Esophagus mucosa (tissue), 1 donor: ENCODE measurements at places on chromosomes 3 and 15. TPM values are rescaled to one million over a fixed set of nuclear protein-coding genes. Genes with fewer than 3 reads are reported as not detected.
A peak's percentile ranks its signal among the peaks of the same experiment; 100 is the strongest.

GRCh38 chr3:129689036-129689435, 82.6 kb upstream of the PLXND1 start:
- no peak for ATAC-seq

GRCh38 chr3:149548669-149549065, 74.2 kb downstream of the TM4SF4 start:
- ATAC-seq, result no peak

DNA sequence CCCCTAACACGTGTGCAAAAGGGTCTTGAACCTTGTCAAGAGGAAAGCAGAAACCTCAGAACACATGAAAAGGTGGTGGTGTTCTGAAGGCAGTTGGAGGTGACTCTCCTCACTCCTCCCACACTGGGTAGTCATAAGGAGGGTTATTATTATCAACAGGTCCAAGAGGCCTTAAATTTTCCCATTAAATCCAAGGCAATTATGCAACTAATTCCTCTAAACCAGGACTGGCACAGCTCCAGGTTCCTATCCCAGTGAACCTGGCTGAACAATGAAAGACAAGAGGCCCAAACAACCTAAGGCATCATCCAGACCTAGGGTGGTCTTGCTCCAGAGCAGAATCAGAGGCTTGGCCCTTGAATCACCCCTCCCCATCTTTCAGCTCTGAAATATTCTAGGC, 15.0 kb downstream of the MYLK start:
- ATAC-seq, result no peak

DNA sequence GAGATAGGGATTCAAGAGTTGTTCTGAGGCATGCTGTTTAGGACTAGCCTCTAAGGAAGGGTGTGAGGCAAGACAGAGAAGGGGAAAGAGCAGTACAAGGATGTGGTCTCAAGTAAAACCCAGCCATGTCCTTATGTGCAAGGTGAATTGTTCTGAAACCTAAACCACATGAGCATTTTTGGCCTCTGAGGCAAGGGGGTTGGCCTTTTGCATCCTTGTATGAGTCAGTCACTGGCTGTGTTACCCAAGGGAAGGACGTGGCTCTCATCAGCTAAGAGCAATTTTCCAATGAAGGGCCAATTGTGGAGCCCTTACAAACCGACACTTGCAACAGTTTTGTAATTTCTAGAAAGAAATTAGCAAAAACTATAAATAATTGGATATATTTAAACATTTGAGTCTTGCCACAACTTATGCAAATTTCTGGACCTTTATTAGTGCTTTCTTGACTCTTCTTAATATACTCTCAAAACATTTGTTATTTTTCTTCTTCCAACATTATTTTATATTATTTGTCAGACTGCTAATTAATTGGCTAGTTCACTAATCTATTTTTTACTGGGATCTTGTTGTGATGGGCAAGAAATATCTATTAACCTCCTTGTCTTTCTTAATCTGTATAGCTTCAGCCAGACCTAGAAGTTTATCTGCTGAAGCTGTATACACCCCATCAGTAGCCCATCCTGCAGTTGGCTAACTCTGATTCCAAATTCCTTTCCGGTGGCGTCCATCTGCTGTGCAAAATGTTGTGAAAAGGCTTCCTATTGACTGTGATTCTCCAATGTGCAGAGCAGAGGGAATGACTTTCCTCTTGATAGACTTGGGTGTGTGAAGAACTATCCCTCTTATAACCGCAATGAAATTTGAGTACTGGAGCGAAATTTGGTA, 97.7 kb upstream of the P2RY1 start:
- ATAC-seq, result peak; percentile 85

DNA sequence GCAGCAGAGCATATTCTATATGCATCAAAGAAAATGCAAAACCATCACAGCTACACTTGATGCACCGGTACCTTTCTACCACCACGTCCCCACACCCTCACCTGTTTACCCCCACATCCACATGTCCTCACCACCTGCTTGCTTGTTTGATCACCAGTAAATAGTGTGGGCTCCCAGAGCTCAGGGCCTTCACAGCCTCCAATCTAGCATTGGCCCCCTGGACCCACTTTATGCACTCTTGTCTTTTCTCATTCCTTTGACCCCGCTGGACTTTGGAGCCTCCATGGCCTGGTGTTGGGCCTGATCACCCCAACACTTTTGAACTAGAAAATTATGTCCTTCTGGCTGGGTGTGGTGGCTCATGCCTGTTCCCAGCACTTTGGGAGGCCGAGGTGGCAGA, 190.1 kb downstream of the PDE8A start:
- ATAC-seq, result no peak

- no peak for ATAC-seq
Observed at GRCh38 chr3:142509079-142509478, 61.2 kb upstream of the XRN1 start.

The PRICKLE2 gene
- total RNA-seq, result 6.0 TPM

DNA sequence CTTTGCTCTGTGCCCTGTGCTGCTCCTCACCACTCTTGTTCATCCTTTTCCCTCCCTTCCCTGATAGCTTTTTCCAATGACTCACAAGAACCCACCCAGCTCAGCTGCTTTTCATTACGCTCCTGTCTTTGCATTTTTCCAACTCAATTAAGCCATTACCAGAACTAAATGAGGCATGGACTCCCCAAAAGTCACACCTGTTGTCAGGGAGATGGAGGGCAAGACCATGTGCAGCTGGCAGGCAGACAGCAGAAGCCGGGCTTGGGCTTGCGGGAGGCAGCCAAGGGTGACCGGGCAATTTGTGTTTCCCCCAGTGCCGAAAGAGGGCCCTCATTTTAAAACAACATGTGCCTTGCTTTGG, 64.3 kb downstream of the CASR start:
- no peak for ATAC-seq

- ATAC-seq, result no peak
Observed at GRCh38 chr15:64501396-64501715, 41.0 kb downstream of the ZNF609 start.

DNA sequence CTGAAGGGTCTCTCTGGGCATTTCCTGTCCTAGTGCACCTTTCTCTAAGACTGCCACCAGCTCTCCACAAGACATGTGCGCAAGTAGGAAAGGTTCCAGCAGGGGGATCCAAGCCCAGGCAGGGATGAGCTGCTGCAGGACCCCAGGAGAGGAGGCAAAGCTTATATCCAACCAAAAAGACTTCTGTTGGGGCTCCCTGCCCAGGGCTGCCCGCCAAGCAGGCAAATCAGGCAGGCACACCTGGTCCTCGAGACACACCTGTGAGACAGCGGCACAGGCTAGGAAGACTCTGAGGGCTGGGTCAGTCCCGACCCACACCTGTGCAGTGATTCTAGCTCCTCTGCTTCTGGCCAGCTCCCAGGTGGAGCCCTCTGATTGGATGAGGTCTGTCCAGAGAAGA, 80.6 kb downstream of the MYLK start:
- no peak for ATAC-seq

DNA sequence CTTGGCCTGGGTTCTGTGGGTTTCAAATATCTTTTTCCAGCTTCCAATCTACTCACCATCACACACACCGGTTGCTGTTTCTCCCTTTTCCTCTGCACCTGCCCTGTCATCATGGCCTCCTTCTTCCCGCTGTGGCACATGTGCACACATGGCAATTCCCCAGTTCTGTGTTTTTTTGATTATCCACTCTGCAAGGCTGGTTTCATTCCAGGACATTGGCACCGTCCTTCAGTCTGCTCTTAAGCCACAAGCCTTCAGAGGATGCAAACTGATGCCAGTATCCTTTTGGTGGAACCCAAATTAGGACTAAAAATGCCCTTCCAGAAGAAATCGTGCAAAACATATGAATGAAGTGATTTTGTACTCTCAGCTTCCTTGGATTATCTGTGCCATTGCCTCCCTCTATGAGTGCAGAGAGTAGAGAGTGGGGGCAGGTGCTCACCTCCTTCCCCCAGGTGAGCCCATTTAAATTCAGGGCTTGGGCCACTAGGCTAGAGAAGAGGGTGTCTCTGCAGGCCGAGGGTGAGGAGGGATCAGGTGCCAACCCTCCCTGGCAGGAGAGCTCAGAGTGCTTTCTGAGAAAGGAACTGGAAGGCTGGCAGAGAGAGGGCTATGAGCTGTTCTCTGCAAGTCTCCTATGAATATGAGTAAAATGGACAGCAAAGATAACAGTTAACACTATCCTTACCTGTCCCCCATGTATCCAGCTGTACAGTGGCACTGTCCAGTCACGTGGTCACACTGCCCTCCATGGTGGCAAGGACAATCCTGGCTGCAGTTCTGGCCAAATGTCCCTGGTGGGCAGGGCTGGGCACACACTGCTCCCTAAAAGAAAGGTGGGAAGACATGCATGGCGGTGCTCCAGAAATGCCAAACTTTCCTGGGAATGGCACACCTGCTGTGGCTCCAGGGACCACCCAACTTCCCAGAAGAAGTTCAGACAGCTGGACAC, 100.8 kb downstream of the RAB11A start:
- ATAC-seq, result no peak

DNA sequence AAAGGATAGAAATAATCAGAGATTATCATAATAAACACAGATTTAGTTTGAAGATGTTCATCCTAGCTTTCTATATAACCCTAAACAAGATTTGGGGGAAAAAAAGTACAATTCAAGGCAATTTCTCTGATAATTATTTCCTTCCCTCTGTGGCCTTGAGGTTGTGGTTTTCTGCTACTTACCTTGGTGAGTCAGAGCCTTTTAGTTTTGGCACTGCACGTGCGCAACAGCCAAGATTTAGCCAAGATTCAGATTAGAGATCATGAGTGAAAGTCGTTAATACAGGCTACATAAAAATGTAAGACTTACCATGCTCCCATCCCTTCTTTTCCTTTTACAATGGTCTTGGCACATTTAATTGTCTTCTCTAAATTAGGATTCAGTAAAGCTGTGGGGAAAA, 6.7 kb downstream of the LYZL4 start:
- no peak for ATAC-seq

The CALML4 gene
- total RNA-seq, result 2.9 TPM

DNA sequence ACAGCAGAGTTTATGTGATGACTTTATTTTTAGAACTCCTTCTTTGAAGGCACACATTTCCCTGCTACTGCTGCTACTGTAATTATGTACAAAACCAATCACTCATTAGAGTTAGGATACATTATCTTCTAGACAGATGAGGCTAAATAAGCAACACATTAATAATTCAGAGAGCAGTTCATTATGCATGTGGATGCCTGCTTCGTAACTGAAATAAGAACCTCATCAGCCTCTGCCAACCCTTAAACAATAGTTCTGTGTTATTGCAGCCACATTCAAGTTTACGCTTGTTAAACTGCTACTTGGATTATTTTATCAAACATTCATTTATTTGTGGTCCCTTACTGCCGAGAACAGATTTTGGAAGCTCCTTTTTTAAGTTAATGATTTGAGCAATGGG, 52.5 kb upstream of the C15orf61 start:
- no peak for ATAC-seq

The ECE2 gene
- not detected for total RNA-seq

- no peak for ATAC-seq
Observed at GRCh38 chr3:138949445-138950005, 2.5 kb downstream of the FOXL2NB start.

DNA sequence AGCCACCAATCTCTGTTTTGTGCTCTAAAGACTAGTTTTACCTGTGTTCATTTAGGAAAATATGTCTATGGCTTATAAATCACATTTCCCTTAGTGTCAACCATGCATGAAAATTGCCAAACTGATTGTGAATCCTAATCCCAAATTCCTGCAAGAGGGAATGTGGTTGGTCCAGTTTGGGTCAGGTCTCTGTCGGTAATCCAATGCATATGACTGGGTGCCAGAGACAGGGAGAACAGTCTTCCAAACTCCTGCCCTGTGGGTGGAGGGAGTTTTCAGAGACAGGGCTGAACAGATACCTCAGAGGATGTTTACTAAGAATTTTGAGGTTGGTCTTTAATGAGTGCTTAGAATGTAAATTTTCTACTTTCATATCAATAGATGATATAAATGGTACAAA, 300.5 kb upstream of the ARL6 start:
- ATAC-seq, result no peak

- ATAC-seq, result peak; percentile 88
Observed at GRCh38 chr3:126903521-126903920, 79.4 kb upstream of the PLXNA1 start.

GRCh38 chr3:94596887-94597566, 534.2 kb downstream of the NSUN3 start:
- no peak for ATAC-seq

The MAGI1 gene
- 13.7 TPM for total RNA-seq

The STRIT1 gene
- total RNA-seq, result not detected

GRCh38 chr3:120451806-120452205, 1.0 kb upstream of the FSTL1 start:
- no peak for ATAC-seq

DNA sequence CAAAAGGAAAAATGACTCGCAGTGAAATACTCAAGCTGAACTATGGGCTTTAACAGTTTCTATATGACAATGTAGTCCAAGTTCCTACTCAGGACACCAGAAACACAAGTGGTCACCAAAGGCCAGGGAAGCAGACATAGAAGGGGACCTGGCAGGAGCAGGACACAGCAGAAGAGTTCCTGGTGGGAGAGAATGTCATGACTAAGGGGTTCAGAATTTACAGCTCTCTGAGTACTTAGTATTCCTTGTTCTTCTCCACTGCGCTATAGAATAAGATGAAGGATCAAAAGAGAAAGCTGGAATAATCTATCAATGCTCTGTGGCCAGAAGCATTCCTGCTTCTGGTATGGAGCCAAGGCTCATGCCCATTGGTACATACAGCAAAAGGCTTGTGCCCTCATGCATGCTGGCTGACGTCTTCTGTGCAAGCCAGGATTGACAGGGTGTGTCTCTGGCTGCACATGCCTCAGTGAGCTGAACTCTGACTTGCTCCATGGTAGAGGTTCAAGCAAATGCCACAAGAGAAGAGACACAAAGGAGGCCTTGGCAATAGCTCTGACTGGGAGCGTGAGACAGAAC, 128.7 kb upstream of the SLC2A2 start:
- peak; percentile 92 for ATAC-seq

The SLC28A1 gene
- total RNA-seq, result not detected

DNA sequence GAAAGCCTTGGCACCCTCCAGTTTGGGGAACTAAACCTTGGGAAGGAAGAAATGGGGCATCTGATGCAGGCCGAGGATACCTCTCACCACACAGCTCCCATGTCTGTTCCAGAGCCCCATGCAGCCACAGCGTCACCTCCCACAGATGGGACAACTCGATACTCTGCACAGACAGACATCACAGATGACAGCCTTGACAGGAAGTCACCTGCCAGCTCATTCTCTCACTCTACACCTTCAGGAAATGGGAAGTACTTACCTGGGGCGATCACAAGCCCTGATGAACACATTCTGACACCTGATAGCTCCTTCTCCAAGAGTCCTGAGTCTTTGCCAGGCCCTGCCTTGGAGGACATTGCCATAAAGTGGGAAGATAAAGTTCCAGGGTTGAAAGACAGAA, 7.7 kb downstream of the MAP1A start:
- ATAC-seq, result no peak

GRCh38 chr15:45550436-45550835, 27.9 kb upstream of the SLC30A4 start:
- no peak for ATAC-seq

- ATAC-seq, result no peak
Observed at GRCh38 chr3:158339638-158340037, 229.7 kb downstream of the RSRC1 start.

DNA sequence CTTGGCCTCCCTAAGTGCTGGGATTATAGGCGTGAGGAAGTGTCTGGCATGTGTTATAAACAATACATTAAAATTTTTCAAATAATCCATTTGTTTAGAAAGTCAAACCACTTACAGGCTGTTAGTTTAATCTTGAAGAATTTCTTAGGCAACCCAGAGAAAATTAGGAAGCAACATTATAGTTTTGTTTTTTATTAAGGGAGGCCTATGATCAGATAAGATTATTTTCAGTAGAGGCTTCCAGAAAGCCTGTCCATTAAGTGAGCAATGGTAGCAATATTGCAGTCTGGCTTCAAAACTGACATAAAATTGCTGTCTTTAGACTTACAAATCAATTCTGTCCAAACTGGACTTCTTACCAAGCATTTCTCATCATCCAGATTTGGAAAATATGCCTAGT, 49.6 kb downstream of the CD47 start:
- no peak for ATAC-seq
